ENCODE measurements at places on chromosomes 4 and X.

DNA sequence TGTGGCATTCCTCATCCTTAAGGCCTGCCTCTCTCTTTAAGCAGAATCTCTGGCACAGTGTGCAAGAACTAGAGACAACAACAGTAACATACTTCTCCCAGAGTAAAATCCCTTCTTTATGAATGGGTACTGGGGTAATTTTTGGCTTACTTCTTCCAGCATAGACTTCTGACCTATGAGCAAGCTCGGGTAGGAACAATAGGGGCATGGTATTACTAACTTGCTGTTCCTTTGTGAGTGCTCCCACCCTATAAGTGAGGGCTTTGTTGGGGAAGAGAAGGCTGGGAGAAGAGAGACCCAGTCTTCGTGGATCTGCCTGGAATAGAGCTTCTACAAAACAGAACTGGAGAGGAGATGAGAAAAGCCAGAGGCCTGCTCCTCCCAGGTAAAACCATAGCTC is 30.2 kb downstream of the CLDN2 start:
- DNase-seq, result no peak

- DNase-seq, result no peak
Observed at GRCh38 chr4:173651651-173652282, 121.7 kb upstream of the HAND2 start.

DNA sequence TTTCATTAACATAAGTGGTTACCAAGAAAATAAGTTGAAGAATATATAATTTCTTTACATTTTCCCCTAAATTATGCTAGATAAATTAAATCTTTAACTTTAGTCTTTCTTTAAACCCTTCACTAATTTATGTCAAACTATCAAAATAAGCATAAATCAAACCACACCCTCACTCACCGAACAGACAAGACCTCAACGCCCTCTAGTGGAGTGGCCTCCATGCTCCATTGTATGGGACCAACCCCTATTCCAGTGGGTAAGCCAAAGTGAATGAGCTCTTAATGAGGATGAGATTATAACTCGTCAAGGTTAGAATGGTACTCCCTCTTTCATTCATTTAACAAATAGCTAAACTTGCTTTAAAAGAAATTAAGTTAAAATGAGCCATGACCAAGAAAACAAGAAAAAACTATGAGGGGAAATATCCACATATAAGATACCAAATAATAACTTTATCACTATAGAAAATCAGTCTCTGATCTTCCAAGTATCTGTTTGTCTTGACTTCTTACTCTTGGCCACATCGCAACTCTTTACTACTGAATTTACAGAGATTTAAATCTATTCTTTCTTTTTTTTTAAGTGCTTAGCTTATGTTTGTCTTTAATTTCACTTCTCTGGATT is 15.6 kb upstream of the BBS12 start:
- DNase-seq, result peak; percentile 81

- DNase-seq, result no peak
Observed at GRCh38 chrX:69182818-69183380, 17.6 kb upstream of the PJA1 start.

DNA sequence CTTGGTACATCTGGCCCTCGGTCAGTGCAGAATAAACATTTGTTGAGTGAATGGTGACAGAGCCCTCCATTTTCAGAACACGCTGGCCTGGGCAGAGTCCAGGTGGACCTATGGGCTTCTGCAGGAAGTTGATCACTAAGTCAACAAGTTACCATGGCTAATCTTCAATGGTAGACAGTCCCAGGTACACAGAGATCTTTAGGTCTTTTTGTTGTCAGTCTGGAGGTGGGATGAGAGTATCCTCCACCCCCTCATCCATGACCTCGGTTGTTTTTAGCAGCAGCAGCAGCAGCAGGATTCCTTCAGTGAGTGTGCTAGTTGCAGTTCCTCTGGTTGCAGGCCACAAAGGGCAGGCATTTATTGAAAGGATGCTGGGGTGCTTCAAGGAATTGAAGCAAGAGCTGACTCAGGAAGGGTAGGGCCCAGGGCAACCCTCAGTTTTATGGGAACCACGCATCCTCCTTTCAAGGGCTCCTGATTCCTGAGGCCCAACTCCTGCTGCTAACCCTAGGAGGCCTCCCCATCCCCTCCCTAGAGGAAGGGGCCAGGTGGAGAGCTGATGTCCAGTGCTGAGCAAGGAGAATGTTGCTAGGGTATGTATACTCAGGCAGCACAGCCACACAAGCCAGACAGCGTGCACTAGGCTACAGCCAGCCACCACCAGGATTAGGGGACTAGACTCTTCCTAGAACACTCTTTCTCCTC is 1.7 kb upstream of the USP27X start:
- DNase-seq, result no peak

All from activated CD4-positive, alpha-beta T cell treated with anti-CD3 and anti-CD28 coated beads, Interleukin-2, amount 50 U/mL, for 48 hours (primary cell).